ENCODE measurements at places on chromosomes 2 and 18.

DNA sequence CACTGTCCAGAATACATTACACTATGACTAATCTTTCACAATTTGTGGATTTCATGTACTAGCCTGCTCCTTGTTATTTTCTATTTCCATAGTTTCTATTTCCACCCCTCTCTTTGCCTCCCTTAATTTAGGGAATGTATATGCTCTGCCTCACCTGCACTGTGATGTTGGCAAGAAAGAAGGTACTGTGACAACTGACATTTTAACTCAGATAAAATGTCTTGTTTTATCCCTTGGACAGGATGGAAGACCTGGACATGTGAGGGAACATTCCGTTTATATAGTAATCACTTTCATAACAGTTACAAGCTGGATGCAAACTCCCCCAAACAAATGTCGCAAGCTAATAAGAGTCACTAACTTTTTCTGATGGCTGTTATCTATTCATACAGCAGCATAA is 21.5 kb upstream of the DSG3 start:
- DNase-seq, result no peak

DNA sequence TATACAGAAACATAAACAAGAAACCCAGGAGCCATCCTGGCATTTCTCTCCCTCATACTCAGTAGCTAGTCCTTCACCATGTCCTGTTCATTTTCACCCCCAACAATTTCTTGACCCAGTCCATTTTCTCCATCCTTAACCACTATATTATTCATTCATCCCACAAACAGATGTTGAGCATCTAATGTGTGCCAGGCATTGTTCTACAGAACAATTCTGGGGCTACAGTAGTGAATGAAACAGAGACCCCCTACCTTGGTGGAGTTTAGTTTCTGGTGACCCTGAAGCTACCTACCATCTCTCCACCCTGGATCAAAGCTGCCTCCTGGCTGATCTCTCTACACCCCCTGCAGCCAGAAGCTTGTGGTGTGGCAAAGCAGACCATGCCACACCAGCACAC is 27.5 kb upstream of the BZW1 start:
- DNase-seq, result no peak

DNA sequence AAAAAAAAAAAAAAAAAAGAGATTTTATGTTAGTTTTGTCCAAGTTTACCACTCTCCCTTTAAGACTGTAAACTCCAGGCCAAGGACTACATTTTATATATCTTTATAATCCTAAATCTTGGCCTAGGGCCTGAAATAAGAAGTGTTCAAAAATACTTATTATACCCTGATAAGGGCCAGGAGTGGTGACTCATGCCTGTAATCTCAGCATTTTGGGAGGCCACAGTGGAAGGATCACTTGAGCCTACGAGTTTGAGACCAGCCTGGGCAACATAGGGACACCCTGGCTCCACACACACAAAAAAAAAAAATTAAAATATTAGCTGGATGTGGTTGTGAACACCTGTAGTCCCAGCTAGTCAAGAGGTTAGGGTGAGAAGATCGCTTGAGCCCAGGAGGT is 12.7 kb downstream of the TRIP12 start:
- no peak for DNase-seq

DNA sequence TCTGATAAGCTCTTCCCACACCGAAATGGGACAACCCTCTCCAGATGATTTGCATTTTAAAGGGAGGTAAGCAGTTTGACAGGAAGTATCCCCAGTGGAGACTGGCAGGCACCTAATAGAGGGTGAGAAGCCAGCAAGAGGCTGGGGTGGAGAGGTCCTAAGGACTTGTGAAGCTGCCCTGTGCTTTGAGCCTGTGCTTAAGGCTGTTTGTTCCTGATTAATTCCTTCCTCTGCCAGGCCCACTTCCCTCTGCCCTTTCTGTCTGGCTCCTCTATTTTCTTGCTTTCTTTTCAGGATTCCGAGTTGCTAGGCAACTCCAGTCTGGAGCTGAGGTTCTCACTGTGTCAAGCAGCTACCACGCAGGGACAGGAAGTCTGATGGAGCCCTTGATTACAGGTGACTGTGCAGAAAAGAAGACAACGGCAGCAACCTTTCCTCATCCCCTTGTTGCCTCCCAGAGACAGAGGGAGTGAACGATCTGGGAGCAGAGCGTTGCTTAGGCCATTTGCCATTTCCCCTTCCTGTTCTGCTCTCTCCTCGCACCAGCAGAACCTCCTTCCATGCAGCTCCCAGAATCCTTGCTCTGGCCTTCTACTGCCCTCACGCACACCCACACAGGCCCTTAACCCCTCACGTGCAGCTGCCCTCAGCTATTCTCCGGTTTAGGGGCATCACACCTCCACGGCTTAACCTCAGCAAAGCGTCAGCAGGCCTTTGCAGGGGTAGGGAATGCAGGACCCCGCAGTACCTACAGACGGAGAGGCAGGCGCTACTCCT is 103.6 kb upstream of the CELF4 start:
- no peak for DNase-seq

DNA sequence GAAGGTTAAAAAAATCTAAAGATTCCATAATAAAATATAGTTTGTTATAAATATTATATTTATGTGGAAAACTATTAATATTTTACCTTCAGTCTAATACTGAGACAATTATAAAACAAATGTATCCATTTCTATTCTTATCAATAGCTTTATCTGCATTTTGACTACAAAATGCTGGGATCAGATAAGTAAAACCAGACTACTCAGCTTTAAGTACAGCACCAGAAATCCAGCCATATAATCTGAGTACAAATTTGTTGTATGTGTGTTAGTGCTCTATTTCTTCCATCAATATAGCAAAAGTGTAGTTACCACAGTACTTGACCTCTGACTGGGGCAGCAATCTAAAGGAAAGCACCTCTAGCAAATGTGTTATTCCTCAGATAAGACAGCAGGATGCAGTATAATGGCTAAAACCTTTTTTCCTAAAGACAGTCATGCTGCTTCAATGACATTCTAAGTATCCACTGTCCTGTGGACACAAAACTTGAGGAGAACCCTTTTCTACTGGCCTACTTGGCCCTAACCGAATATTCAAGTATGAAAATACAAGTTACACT is 68.1 kb downstream of the OLA1 start:
- no peak for DNase-seq

DNA sequence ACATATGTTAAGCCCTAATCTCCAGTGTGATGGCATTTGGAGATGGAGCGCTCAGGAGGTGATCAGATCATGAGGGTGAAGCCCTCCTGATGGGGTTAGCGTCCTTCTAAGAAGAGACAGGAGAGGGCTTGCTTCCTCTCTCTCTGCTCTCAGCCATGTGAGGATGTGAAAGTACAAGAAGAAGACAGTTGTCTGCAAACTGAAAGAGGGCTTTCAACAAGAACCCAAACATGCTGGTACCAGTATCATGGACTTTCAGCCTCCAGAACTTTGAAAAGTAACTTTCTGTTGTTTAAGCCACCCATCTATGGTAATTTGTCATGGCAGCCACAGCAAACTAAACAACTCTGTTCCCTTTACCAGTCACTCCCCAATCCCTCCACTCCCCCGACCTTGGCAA is 47.4 kb downstream of the CACNB4 start:
- DNase-seq, result no peak

GRCh38 chr2:27992787-27993401 is 102.4 kb downstream of the BABAM2 start:
- no peak for DNase-seq

GRCh38 chr2:26245231-26245732 is 543 bp downstream of the HADHB start:
- no peak for DNase-seq

DNA sequence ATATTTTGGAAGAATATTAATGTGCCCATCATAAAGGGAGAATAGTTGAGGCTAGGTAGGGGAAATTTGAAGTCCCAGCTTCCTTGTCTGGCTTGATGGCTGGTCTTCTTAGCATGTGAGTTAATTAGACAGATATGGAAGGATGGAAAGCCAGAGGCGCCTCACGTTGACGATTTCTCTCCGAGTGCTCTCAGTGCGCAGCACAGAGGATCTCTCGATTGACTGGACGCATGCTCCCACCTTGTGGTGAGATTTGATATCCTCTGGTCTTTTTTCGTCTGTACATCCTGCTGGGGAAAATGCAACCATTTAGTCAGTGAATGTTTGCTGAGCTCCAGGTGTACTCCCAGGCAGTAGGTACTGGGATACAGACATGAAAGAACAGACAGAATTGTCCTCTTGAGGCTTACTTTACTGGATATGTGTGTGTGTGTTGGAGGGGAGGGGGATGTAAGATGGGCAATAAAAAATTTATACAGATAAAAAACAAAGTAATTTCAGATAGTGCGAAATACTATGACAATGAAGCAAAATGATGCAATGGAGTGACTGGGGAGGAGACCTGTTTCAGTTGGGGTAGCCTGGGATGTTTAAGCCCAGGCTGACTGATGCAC is 66.9 kb upstream of the ZNG1B start:
- no peak for DNase-seq

DNA sequence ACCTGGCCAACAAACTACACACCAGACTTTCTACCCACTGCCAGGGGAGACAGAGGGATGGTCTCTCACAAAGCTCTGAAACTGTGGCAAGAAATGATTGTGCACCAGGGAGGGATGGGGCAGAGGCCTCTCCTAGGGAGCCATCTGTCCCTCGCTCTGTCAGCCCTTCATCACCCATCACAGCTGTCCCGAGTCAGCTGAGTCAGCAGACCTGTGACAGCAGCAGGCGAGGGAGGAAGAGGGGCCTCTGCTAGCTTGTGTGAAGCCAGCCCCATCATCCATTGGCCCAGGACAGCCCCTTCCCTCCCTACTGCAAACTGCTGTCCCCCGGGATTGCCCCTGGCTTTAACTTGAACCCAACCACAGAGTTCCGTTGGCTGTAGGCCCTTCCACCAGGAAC is 5.0 kb downstream of the SH2D6 start:
- DNase-seq, result no peak

DNA sequence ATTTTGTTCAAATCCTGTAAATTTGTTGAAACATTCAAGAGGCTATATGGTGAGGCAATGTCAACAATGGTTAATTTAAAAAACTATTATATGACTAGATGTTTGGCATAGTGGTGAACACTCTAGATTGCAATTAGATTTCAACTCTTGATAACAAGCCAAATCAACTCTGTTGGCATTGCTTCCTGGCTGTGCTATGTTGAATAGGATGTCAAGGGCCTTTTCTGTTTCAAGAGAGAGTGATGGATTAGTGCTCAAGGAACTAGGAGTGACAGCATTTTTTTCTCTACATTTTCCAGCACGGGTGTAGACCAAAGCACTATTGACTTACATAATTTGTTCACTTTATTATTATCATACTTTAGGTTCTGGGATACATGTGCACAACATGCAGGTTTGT is 172.4 kb upstream of the KCNH7 start:
- DNase-seq, result no peak

DNA sequence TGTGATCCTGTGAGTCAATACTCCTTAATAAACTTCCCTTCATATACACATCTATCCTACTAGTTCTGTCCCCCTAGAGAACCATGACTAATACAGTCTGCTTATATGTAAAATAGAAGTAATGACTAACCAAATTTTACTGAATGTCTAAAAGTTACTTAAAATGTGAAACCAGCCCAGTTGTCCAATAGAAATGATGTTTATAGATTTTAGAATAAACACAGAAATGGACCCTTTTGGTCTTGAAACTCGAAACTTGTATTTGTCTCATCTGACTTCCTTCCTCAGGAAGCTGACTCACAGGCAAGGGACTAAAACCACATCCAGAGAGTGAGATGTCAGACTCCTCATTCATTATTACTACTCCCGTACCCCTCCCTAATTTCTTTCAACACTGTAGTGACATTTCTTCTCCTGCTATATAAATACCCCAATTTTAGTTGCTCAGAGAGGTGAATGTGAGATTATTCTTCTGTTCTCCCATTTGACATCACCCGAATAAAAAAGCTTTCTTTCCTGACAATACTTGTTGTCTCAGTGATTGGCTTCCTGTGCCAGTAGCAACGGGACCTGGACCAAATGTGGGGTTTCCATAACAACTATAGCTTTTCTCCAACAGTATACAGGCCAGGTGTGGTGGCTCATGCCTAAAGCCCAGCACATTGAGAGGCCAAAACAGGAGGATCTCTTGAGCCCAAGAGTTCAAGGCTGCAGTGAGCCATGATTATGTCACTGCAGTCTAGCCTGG is 486.0 kb downstream of the ERBB4 start:
- DNase-seq, result no peak

- no peak for DNase-seq
Observed at GRCh38 chr18:52897611-52898484, 557.9 kb downstream of the DCC start.

- no peak for DNase-seq
Observed at GRCh38 chr18:32111706-32112105, 20.0 kb downstream of the RNF138 start.

DNA sequence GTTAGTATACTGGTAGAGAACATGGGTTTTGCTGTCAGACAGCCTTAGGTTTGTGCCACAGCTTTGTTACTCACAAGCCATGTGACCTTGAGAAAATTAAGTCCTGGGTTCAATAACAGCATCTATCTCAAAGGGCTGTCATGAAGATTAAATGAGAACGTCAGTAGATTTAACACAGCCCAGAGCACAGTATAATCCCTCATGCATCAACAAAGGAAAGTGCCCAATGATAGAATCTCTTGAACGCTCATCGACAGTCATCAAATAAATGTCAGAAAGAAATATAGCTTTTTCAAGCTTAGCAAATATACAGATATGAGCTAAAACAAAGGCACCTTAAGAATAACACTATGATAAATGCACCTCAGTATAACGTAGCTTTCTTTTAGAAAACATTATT is 22.3 kb downstream of the CUL3 start:
- no peak for DNase-seq

DNA sequence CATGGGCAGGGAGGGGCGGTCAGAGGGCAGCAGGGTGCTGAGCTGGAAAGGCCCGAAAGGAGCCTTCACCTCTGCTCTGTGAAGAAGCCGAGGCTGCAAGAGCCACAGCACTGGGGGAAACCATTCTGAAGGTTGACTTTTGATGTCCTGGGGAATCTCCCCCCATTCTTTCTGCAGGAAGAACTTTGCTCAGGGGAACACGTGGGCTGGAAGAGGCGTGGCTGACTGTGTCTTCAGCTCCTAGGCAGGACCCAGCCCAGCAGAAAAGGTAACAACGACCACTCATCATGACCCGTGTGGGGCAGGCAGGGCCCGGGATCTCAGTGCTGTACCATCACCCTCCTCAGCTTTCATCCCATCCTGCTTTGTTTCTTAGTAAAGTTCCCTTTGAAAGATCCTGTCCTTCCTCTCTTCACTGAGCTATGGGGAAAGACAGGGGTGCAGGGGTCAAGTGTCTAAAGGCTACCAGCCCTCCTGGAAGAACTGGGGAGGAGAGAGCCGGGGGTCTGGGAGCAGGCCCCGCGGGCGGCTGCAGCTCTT is 312.7 kb downstream of the CELF4 start:
- DNase-seq, result no peak

DNA sequence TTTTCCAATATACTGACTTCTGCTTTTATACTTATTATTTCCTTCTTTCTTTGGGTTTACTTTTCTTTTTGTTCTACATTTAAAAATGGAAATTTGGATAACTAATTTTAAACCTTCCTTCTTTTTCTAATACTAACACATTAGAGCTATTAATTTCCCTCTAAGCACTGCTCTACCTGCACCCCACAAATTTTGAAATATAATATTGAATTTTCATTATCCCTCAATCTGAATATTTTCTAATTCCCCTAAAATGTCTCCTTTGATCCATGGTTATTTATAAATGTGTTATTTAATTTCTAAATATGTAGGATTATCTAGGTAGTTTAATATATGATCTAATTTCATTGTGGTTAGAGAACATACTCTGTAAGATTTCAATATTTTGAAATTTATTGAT is 63.4 kb upstream of the LGALSL start:
- no peak for DNase-seq

- no peak for DNase-seq
Observed at GRCh38 chr2:96556441-96557330, 20.1 kb downstream of the ARID5A start.

GRCh38 chr2:190794377-190794776 is 86.2 kb upstream of the GLS start:
- DNase-seq, result no peak
